ENCODE measurements at places on chromosomes 7 and 10.

GRCh38 chr10:32197423-32197822 lies 141.2 kb upstream of the KIF5B start:
- DNase-seq = no peak

GRCh38 chr7:131388126-131388525 lies 60.5 kb downstream of the MKLN1 start:
- no peak for DNase-seq

GRCh38 chr10:123250640-123251039 lies 96.4 kb downstream of the BUB3 start:
- no peak for DNase-seq

GRCh38 chr7:105298439-105298894 lies 90.3 kb downstream of the SRPK2 start:
- no peak for DNase-seq

DNA sequence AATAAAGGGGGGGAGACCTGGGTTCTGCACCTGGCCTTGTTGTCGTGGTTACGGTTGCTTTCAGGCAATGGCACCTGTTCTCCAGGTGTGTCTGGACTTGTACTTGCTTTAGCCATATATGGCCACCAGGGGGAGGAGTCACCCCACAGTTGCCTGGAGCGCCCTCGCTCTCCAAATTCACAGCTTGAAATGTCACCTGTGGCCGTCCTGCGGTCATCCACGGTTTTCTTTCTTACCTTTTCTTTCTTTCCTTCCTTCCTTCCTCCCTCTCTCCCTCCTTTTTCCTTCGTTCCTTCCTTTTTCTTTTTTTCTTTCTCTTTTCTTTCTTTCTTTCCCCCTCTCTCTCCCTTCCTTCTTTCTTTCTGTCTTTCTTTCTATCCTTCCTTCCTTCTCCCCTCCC lies 157.2 kb upstream of the ZNF92 start:
- no peak for DNase-seq

GRCh38 chr10:71974489-71975021 lies 10.4 kb downstream of the CHST3 start:
- no peak for DNase-seq

DNA sequence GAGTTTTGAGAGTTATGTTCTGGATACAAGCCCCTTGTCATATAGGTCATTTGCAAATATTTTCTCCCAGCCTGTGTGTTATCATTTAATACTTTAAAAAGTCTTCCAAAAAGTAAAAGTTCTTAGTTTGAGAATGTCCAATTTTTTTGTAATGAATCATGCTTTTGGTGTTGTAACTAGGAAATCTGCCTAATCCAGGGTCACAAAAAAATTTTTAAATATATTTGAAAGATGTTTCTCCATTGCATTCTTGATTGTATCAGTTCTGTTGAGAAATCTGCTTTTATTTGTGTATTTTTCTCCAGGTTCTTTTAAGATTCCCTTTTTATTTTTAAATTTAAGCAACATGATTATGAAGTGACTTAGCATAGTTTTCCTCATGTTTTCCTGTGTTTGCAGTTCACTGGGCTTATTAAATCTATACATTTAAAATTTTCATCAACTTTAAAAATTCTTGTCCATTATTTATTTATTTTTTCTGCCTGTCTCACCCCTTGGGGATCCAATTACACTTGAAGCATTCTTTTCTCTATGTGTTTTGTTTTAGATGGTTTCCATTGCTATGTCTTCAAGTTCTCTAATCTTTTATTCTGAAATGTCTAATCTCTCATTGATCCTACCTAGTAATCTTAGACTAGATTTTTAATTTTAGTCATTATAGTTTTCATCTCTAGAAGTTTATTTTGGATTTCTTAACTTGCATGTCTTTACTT lies 47.0 kb downstream of the CCDC71L start:
- DNase-seq = no peak

GRCh38 chr7:20440472-20441105 lies 109.9 kb downstream of the ITGB8 start:
- DNase-seq = no peak

- no peak for DNase-seq
These were observed 32.3 kb downstream of the RBM17 start for GRCh38 chr10:6121146-6121545.

DNA sequence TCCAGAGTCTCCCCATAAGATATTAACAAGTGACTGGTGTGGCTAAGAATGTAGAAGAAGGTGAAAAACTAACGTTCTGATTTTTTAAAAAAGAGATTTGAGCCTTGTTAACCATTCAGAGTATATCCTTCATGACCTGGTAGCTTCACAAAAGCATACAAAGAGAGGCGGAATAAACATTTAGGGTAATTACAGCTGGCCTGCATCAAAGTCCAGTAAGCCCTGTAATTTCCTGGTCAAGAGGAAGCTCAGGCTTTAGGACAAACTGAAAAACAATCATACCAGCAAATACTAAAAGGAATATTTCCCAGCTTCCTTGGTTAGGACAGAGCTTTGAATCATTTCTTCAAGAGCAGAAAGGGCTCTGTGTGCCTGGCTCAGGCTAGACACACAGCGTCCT lies 165.2 kb downstream of the COBL start:
- no peak for DNase-seq

DNA sequence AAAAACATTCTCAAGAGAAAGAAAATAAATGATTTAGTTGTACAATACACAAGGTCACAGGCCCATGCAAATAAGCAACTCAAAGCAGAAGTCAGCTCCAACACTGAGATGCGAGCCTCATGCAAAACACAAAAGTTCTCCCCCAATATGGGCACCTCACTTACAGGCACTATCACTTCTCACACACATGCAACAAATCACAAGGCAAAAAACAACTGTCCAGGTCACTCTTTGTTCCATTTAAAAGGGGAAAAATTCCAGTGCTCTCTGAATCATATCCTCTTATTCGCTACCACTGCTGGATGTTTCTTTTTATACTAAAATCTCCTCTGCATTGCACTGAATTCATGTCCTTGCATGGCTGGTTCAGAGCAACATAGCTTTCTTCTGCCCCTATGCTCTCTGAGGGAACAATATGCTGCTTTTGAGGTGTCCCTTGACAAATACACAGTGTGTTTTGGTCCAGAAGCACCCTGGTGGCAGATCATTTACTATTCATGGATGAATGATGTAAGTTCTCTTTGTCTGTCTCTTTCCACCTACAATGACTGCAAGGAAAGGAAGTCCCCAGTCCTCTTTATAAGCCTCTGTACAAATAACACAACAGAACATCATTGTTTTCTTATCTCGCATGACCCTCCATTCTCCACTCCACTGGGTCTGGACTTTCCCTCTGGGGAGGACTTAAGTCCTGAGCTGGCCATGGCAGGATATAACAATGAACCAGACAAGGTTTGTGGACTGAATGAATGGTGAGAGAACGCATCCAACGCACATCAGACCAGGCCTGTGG lies 85.4 kb upstream of the GSDME start:
- DNase-seq = no peak

DNA sequence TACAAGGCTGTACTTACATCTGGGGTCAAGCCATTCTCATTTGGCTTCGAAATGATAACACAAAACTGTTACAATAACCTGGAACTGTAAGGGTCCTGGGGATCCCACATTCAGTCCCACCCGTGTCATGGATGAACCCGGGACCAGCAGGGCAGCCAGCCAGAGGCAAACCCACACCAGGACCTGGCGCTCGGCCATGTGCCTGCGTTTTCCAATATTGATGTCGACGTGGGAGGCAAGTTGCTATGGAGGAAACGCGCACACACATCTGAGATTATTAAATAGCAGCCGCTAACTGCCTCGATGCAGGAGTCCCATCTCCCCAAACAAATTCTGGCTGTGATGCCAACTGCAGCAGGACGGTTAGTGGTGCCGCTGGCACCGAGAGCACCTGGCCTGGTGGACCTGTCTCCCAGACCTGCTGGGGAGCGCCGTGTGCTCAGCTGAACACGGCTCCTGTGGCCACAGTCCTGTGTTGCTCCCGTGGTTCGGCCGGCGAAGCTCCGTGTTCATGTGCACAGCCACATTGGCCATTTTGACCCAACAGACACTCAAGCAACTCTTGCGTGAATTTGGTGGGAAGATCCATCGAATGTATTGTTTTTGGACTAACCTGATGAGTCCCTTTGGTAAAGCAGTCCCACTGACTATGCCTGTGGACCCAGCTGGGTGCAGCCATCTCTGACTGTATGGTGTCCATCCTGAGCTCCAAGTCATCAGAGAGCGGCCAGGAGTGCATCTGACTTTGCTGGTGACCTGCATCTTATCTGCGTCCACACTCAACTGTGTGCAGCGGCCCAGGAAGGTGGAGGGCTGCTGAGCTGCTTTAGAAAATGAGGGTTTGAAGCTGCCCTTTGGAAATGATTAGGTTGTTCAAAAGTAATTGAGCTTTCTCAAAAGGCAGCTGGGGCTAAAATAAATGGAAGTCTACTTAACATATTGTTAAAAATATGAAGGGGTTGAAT lies 398.2 kb downstream of the DNAJB6 start:
- DNase-seq = no peak

DNA sequence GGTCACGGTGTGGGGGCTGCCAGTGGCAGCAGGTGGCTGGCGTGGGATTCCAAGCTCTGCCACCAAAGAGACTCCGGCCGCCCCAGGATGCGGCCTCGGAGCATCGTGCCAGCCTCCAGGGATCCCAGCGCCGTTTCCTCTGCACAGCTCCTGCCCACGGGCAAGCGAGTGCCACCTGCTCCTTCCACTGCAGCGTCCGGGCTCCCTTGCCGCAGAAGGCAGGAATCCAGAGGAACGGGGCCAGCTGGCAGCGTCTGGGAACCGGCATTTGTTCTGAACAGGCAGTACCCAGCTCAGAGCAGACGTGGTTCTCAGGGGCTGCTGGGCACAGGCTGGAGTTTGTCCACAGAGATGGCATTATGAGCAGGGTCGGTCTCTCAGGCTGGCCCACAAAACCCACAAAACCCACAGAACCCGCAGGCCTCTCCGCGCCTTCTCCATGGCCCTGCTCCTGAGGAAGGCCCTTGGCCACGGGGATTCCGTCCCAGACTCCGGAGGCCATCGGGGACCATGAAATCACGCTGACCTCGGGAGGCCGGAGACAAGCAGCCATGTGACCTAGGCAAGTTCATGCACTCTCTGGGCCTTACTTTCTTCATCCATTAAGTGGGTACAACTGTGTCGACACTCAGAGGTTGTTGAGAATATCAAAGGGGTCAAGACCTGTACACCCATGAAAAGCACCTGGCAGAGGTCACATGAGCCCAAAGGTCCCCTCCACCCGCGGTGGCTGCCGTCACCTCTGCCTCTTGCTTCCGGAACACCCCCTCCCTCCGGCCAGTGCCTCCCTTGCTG lies 72.1 kb upstream of the TNRC18 start:
- no peak for DNase-seq

- DNase-seq = no peak
These were observed 151.9 kb downstream of the ZMYND11 start for GRCh38 chr10:287026-287709.

- no peak for DNase-seq
These were observed 319 bp upstream of the GATA3 start for GRCh38 chr10:8054244-8054493.

DNA sequence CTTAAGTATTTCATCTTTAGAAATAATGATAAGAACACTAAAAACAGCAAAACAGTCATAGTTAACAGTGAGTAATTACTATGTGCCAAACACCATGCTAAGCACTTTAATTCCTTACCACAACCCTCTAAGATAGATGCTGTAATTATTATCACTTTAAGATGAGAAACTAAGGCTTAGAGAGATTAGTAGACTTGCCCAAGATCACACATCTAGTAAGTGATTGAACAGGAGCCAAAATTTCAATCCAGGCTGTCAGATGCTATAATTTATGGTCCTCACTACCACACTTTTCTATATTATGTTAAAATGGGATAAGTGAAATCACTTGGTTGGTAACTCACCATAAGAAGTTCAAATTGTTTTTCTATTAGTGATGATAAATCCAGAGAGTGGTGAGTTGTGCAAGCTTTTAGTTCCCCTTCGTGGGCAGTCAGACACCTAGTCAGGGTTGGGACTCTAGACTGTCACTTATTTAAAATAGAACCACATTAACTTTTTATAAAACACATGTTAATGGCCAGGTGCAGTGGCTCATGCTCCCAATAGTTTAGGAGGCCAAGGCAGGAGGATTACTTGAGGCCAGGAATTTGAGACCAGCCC lies 85.9 kb upstream of the GATA3 start:
- no peak for DNase-seq

DNA sequence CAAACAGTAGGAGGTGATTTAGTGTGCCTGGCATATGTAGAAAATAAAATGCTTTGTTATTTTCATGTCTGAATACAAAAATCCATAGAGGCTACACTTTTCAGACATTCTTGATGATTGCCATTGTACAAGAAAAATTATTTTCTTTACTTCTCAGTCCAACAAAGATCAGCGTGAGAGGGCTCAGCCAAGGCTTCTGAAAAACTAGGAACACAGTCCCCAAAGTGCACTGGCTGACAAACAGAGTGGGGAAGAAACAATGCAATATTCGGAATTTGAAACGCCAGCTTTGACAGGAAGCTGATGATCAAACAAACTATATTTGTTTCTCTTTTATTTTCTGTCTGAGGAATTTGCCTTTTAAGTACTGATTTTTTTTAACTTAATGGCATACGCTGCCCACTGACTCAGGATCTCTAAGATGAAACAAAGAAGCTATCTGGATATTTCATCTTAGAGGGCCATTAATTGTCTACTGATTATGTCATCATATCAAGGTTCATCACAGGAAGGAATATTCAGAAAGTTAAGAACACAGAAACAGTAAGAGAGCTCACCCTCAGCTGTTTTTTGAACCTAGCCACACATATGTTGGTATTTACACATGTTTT lies 197.0 kb upstream of the INHBA start:
- DNase-seq = no peak

DNA sequence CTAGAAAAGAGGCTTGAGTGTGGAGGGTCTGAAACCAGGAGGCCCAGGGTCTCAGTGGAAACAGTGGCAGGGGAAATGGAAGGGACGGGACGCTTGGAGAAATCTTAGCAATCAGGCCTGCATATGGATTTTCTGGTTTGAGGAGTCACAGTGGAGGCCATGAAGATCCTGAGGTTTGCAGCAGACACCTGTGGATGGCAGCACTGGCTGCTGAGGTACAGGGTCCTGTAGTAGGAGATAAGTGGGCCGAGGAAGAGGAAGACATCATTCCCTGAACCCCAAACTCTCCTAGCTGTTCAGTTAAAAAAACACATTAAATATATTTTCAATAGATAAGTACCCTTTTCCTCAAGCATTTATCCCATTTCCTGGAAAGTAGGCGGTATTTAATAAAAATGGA lies 208.8 kb upstream of the IGFBP3 start:
- no peak for DNase-seq

DNA sequence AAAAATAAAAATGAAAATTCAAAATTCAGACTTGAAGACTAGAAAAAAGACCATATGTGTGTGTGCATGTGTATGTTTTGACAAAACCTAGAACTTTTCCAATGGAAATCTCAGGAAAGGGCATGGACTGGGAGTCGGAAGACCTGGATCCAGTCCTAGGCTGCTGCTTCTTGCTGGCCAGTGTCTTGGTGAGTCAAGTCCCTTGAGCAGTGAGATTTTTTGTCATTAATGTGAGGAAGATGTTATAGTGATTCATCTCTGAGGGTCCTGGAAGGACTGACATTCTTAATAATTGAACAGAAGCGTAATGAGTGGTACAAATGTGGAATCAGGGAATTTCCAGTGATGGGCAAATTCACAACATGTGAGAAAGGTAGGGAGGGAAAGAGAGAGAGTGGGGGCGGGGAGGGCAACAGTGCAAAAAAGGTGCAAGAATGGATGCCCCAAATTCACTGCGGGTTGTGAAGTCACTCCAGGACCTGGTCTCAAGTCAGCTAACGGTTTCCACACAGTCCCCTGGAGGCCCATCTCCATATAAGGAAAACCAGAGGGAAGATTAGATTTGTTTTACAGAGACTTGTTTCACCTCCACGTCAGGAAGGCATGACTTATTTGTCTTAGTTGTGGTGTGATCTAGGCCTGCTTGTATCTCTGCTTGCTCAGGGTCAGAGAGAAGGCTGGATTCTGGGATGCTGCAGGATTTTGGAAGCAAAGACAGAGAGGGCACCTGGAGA lies 201.7 kb downstream of the BUB3 start:
- no peak for DNase-seq
